ENCODE measurements at places on chromosomes 5 and 9.
A peak's percentile ranks its signal among the peaks of the same experiment; 100 is the strongest.

GRCh38 chr5:163633926-163634460 lies 128.6 kb downstream of the MAT2B start:
- no peak for DNase-seq

GRCh38 chr9:129879991-129880653 lies 44.9 kb downstream of the USP20 start:
- DNase-seq = no peak

DNA sequence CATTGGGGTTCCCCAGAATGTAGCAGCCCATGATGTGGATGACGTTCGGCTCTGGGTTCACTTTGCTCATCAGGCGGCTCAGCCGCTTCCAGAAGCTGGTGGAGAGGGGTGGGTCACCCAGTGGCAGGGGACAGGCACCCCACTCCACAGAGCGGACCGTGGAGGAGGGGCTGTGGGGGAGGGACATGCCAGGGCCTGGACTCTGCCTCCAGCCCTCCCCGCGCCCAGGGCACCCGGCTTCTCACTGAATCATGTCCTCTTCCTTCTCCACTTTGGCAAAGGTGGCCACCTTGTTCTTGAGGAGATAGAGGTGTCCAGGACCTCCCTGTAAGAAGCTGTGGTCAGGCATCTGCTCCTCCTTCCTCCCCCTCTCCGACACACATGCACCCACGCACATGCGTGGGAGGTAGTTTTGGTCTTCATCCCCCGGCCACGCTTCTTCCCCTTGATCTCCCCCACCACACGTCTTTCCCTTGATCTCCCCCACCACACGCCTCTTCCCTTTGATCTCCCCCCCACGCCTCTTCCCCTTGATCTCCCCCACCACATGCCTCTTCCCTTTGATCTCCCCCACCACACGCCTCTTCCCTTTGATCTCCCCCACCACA lies 8.9 kb upstream of the ENTPD8 start:
- DNase-seq = no peak

- no peak for DNase-seq
These were observed 9.6 kb downstream of the LAMC3 start for GRCh38 chr9:131018621-131019020.

DNA sequence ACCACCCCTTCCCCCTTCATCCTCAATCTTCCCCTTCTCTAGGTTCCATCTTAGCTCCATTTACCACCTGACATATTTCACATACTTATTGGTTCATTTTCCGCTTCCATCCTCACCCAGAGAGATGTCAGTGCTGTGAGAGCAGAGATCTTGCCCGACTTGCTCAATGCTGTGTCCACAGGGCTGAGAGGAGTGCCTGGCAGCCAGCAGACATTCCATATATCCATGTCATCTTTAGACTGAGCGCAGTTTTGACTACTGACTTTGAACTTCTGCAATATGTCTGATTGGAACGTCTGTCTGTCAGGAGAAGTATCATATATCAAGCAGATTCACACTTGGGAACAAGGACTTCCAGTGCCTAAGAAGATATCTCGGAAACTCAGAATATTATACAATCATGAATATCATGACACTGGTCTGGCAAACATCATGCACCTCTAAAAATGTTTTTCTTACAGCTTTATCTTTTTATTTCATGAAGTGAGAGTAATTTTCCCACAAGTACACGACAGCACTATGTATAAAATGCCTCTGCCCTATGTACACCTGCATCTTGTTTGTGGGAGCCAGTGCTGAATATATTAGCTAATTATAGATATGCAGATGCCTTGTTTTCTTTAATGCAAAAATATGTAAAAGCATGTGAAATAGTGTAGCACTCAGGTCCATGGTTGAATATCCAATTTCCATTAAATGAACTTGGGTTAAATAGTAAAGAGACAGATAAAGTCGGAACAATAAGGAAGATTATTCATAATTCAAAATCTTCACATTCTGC lies 454.0 kb upstream of the DAP start:
- DNase-seq = no peak

- DNase-seq = no peak
These were observed 97.9 kb downstream of the CACNA1B start for GRCh38 chr9:137975527-137975913.

- DNase-seq = no peak
These were observed 231.0 kb downstream of the MAN2A1 start for GRCh38 chr5:109920736-109921135.

DNA sequence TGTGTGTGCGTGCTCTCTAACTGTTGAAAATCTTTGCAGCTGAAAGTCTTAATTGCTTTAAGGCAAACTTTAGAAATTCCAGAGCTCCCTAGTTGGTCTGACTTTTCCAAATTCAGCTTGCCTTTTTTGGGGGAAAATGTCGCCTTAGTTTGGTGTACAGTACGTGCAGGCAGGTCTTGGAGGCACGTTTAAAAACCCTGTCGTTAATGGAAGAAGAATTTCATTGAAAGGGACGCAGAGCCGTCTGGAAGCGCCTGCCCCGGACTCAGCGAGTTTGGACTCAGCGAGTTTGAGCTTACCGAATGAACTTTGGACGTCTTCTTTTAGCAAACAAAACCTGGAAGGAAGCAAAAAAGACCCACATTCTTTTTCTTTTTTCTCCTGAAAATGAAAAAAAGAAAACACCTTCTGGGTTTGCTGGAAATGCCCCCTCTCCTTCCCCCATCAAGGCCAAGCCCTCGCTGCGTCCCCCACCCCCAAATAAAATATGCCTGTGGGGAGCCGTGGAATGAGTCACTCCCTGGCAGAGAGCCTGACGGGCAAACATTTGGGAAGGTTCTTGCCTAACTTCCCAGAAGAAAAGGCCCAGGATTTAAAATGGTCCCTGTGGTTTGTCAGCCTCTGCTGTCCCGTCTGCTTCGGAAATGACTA lies 1.5 kb downstream of the NEK6 start:
- no peak for DNase-seq

DNA sequence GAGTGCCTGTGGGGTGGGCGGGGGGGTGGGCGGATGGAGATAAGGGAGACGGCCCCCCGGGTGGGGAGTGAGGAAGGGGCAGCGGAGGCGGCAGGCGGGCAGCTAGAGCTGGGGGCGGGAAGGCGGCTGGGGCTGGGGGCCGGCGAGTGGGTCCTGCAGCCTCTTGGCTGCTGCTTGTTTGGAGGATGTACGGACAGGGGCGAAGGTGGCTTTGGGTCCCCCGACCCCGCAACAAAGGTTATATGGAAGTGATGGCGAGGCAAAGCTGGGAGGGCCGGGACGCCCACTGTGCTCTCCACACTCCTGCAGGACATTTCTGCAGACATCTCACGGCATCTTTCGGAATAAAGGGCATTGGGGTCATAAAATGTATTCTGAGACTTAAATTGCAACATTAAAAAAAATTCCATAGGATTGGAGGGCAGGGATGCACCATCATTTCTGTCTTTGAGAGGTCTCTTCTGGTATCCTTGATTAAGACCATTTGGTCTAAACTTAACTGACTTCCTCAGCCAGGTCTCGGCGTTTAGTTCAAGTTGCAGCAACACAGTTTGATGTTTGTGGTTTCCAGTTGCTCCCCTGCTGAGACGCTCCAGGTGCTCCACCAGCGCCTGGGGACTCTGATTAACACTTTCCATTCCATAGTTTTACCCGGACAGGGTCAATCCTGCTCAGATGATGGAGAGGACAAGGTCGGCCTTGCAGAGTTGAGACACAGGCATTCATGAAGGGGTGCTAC lies 101.6 kb upstream of the SSBP2 start:
- no peak for DNase-seq

DNA sequence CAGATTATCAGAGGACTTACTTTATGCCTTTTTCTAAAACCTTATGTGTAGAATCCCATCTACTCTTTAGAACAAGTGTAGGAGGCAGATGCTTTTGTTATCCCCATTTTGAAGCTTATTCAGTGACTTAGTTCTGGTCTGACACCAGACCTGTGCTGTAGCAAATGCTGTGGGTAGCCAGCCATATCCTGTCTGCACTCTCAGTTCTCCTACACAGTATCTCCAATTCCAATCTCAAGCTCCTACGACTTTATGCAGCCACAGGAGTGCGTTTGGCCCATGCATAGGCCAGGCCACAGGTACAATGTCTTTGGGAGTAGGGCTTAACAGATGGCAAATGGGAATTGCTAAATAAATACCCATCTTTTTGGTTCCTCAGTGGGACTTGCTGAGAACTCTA lies 292.6 kb downstream of the MCTP1 start:
- no peak for DNase-seq

GRCh38 chr9:95425910-95426551 lies 90.7 kb downstream of the PTCH1 start:
- DNase-seq = no peak

- no peak for DNase-seq
These were observed 70.7 kb upstream of the RAPGEF1 start for GRCh38 chr9:131810351-131811170.

DNA sequence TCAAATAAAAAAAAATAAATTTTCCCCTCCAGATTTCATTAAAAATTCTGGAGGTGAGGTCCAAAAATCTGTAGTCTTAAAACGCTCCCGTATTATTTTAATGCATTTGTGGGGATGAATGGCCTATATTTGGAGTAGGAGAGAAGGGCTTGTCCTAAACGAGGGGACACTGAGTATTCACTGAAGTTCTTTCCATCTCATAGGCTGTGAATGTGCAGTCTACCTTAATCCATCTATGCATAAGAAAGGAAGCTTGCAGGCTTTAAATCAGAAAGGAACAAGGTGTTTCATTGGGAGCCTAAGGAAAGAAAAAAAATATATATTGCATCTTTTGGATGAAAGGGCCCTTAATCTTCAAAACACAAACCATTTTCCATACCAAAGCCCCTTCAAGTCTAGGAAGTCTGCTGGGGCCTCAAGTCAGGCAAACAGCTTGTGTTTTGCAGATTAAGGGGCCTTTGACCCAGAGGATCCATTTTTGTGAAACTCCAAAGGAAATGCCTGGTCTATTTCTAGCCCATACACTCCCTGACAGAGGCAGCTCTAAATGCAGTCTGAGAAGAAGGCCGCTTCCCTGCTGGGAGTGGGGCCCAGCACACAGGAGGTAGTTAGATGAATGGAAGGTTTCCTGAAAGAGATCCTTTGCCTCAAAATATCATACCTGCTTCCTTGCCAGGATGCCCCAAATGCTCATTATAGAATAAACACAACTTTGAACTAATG lies 35.6 kb downstream of the BRINP1 start:
- DNase-seq = no peak

DNA sequence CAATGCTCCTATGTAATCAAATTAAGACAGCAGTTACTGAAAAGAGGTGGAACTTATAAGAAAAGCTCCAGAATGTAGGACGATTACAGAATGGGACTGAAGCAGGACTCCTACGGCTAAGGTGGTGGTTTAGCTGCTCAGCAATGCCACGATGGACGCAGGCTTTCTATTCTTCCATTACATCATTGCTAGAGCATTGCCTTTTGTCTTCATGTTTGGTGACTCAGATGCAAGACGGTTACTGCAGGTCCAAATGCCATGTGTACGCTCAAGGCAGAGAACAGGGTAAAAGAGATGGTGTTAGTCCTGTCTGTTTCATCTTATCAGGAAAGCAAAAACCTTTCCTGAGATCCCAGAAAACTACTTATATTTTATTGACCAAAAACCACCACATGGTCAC lies 255.1 kb downstream of the ZSWIM6 start:
- DNase-seq = no peak

- DNase-seq = no peak
These were observed 433.1 kb downstream of the CHSY3 start for GRCh38 chr5:130337179-130337888.

GRCh38 chr5:158170534-158170933 lies 311.6 kb upstream of the CLINT1 start:
- DNase-seq = no peak

- no peak for DNase-seq
These were observed 46.4 kb upstream of the KDM4C start for GRCh38 chr9:6711403-6711802.

- no peak for DNase-seq
These were observed 52.7 kb downstream of the ALG2 start for GRCh38 chr9:99169086-99169485.

- no peak for DNase-seq
These were observed 57.7 kb downstream of the GPBP1 start for GRCh38 chr5:57231607-57232006.

DNA sequence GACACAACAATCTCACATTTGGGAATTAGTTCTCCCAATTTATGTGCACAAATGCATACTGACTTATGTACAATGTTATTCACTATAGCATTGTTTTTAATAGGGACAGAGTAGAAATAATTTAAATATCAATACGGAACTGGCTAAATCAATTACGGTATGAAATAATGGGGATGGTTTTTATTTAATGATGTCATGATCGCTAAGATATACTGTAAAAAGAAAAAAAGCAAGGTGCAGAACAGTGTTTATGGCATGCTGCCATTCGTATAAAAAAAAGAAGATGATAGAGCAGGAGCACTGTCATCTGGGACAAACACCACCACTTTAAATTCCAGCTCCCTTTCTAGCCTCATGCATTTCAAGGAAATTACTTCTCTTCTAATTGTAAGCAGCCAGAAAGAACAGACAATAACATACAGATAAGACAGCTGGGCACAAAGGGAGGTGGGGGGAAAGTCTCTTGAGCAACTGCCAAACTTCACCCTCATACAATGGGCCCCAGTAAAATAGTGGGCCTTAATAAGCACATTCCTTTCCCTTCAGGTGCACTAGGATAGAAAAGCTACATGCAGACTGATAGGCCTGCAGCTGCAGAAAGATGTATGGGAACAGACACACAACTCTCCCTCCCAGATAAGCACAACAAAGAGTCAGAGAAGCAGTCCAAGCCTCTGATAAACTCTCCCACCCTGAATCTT lies 8.4 kb downstream of the SREK1IP1 start:
- DNase-seq = no peak

- no peak for DNase-seq
These were observed 1.5 kb upstream of the TTC39B start for GRCh38 chr9:15308511-15308910.

DNA sequence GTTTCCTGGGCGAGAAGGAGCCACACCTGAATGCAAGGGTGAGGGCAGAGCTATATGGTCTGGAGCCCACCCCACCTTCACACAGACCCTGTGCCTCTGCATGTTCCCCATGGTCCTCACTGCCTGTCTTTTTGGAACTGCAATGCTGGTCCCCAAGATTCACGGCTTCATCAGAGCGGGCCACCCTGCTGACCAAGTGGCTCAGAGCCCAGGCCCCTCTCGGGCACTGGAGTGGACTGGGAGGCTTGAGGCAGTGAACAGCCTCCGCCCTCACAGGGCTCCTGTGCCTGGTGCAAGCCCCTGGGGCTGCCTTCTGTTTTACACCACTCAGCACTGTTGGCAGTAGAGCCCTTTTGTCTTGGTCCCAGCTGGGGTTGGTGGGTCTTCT lies 143.2 kb downstream of the CACNA1B start:
- DNase-seq = no peak

GRCh38 chr5:67537439-67538148 lies 341.0 kb upstream of the CD180 start:
- DNase-seq = no peak

- DNase-seq = no peak
These were observed 228.3 kb upstream of the RASEF start for GRCh38 chr9:83291196-83291595.

- DNase-seq = no peak
These were observed 427.9 kb downstream of the KCTD16 start for GRCh38 chr5:144598451-144599068.

GRCh38 chr9:126558051-126558665 lies 55.6 kb upstream of the LMX1B start:
- peak; percentile 41 for DNase-seq
